ENCODE measurements at places on chromosomes 6 and 20. TPM values are rescaled to one million over a fixed set of nuclear protein-coding genes. Genes with fewer than 3 reads are reported as not detected.

The MCCD1 gene
- total RNA-seq = not detected

DNA sequence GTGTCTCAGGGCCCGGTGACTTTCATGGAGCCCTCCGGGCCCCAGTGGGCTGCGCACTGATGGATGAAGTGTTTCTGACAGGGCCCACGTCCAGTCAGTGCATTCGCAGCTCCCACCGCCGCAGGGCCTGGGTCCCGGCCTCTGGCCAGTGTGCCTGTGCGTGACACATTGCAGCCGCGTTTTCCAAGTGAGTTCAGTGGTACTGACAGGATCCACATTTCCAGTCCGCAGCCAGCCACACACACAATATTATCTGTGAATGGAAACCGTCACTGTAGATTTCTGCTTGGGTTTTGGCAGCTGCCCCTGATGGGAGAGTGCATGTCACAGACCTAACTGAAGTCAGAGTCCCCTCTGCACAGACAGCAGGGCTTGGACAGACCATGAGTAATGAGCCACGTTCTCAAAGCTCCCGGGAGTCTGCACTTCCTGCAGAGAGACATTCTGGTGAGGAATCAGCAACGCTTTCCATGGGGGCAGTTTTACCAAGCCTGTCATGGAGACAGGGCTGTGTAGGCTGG is 171.4 kb downstream of the MYLK4 start:
- DNase-seq = no peak
- no peak overlapping the region for H3K4me3 ChIP-seq
- H3K27me3 ChIP-seq = no peaks in the 10 kb centered on the region
- H3K4me1 ChIP-seq = peaks cover 13% of the 10 kb centered on the region

The RAB5IF gene
- total RNA-seq = 88.4 TPM

DNA sequence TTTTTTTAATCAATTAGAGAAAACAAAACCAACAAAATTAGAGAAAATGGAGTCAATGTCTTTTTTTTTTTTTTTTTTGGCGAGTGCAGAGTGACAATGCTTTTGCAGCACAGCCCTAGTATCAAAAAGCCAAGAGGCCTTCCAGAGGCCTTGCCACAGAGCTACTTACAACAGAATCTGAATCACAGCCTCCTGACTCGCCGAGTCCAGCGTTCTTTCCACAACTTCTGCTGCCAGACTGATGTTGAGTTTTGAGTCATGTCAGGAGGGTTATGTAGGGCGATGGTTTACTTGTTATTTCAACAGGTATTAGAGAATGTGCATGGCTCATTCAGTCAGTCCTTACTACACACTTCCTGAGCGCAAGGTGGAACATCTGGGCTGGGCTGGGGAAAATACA is 88.6 kb downstream of the FNDC1 start:
- no peak for DNase-seq
- H3K36me3 ChIP-seq = no peaks in the 10 kb centered on the region
- H3K27me3 ChIP-seq = peaks cover 11% of the 10 kb centered on the region
- H3K4me3 ChIP-seq = no peak overlapping the region
